Head of caudate nucleus (tissue), 42 donors: ENCODE measurements at places on chromosomes 6 and 20.

DNA sequence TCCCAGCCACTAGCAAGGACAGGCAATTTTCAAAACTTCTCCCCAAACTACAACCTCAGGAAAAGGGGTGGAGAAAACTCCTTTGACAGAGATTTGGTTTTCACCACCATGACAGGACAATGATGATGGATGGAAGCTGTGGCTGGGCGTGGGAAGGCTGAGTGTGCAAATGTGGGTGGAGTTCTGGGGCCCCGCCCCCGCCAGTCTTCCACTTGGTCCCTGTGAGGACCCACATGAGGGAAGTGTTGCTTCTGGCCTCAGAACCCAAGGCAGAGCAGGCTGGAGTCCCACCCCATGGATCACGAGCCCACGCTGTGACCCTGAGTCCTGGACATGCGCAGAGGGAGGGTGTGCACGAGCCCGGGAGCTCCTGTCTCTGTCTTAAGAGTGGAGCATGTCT is 21.5 kb upstream of the MRGBP start:
- no peak for DNase-seq

- peak; percentile 55 for DNase-seq
These were observed 72.8 kb downstream of the MDGA1 start for GRCh38 chr6:37624606-37625574.

DNA sequence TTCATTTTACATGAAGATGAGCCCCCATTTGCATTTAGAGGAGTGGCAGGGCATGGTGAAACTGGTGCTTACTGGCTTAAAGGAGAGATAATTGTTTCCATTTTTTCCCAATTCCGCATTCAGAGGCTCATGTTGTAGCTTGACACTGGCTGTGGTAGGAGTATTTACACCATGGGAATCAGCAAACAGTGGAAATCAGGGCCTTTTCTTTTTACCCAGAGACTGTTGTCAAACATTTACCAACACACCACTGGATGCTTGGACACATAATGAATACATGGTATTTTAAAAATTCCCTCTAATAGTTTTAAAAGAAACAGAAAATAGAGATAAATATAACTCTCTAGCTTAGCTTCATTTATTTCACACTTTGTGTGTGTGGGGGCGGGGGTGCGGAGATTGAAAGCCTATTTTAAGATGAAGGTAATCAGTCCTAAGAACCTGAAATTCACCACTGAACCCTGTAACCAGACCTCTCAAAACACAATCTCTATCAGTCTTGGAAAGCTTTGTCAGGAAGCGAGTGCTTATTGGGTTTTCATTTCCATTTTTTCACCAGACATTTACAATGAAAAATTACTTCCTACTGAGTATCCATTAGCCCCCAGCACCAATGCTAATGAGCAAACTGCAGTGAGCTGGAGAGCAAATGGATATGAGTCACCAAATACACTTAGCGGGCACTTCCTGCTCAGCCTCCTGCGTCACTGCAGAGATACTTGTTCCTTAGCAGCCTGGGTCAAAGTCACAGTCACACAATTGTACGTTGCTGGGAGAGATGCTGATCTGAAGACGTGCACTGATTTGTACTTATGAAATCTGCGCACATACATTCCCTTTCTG is 532.0 kb downstream of the BCKDHB start:
- no peak for DNase-seq

- no peak for DNase-seq
These were observed 142.7 kb upstream of the SLC35B3 start for GRCh38 chr6:8578006-8578405.

DNA sequence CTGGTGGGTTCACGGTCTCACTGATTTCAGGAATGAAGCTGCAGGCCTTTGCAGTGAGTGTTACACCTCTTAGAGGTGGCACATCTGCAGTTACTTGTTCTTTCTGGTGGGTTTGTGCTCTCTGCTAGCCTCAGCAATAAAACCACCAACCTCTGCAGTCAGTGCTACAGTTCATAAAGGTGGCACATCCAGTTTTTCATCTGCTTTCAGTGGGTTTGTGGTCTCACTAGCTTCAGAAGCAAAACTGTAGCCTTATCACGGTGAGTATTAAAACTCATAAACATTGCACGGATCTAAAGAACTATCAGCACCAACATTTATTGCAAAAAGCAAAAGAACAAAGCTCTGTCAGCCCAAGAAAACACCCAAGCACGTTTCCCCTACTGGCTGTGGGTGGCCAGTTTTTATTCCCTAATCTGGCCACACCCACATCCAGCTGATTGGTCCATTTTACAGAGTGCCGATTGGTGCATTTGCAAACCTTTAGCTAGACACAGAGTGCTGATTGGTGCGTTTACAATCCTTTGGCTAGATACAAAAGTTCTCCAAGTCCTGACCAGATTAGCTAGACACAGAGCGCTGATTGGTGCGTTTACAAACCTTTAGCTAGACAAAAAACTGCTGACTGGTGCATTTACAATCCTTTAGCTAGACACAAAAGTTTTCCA is 3.4 kb upstream of the TMEM14C start:
- DNase-seq, result no peak

DNA sequence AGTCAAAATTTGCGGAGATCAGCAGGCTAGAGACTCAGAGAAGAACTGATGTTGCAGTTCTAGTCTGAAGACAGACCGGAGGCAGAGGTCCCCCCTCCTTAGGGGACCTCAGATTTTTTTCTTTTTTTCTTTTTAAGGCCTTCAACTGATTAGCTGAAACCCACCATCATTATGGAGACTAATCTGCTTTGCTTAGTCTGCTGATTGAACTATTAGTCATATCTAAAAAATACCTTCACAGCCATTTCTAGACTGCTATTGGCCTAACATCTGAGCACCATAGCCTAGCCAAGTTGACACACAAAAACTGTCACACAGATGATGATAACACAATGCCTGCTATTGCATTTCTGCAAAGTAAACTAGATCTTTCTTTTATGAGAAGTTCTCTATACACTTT is 141.1 kb upstream of the TNFAIP3 start:
- no peak for DNase-seq

GRCh38 chr6:102197211-102197610 is 803.7 kb downstream of the GRIK2 start:
- no peak for DNase-seq

DNA sequence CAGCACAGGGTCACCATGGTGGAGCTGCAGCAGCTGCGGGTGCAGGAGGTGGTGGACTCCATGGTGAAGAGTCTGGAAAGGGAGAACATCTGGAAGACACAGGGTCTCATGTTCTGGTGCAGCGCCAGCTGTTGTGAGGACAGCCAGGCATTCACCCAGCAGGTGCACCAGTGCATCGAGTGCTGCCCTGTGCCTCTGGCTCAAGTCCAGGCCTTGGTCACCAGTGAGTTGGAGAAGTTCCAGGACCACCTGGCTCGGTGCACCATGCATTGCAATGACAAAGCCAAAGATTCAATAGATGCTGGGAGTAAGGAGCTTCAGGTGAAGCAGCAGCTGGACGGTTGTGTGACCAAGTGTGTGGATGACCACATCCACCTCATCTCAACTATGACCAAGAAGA is 22.9 kb upstream of the RIPK1 start:
- DNase-seq, result no peak

GRCh38 chr20:1838556-1839279 is 56.5 kb upstream of the SIRPA start:
- peak; percentile 59 for DNase-seq

- no peak for DNase-seq
These were observed 129.0 kb upstream of the THEMIS start for GRCh38 chr6:128029826-128030225.

DNA sequence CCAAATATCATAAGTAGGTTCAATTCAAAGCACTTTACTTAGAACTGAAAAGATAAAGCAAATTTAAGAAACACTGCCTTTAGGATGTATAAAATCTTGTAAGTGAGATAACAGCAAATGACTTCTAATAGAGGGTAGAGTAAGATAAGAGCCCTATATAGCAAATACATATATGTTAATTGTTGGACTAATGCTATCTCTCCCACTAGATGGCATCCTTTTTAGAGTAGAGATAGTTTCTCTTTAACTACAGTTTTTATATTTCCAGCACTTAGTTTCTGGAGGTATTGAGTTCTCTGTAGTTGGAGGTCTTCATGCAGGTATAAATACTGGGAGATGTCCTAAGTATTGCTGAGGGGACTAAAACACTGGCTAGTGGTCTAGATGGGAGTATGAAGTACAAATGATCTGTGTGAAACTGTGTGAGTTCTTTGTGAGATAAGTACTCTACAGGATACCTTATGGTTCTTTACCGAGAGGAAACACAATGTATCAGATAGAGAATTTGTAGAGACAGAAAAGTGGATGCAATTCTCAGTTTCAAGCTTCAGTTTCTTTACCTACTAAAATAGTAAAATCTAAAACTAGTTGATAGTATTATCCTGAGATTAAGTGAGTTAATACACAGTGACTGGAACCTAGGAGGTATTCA is 399.3 kb downstream of the KHDRBS2 start:
- no peak for DNase-seq

GRCh38 chr20:23079016-23079351 is 7.1 kb downstream of the CD93 start:
- no peak for DNase-seq

DNA sequence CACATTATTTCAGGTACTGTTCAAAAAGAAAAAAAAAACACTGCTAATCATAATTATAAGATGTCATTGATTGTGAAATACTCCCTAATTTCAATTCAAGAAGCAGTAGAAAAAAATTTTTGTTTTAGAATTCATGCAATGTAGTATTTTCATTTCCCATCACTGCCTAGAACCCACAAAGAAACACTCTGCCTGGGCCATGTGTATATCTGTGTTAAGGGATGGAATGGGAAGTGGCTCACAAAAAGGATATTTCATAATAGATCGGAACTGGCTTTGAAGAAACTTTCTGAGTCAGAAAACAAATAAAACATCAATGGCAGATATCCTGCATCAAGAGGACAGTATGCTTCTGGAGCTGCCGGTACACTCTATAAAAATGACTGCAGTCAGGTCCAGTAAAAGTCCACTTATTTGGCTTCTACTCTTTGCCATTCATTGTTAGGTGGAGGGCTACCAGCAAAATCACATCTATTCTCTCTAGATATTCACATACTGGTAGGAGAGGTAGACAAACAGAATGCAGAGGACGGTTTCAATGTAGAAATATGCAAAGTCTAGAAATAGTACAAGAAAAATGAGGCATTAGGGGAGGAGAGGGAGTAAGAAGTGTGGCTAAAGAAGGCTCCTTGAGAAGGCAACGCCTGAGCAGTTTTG is 135.0 kb upstream of the TNFAIP3 start:
- no peak for DNase-seq

- DNase-seq, result no peak
These were observed 20.0 kb downstream of the CDK19 start for GRCh38 chr6:110795271-110795670.

- DNase-seq, result no peak
These were observed 152.8 kb downstream of the TMEM200A start for GRCh38 chr6:130518588-130518987.

GRCh38 chr20:50172347-50173013 is 18.1 kb upstream of the CEBPB start:
- no peak for DNase-seq

DNA sequence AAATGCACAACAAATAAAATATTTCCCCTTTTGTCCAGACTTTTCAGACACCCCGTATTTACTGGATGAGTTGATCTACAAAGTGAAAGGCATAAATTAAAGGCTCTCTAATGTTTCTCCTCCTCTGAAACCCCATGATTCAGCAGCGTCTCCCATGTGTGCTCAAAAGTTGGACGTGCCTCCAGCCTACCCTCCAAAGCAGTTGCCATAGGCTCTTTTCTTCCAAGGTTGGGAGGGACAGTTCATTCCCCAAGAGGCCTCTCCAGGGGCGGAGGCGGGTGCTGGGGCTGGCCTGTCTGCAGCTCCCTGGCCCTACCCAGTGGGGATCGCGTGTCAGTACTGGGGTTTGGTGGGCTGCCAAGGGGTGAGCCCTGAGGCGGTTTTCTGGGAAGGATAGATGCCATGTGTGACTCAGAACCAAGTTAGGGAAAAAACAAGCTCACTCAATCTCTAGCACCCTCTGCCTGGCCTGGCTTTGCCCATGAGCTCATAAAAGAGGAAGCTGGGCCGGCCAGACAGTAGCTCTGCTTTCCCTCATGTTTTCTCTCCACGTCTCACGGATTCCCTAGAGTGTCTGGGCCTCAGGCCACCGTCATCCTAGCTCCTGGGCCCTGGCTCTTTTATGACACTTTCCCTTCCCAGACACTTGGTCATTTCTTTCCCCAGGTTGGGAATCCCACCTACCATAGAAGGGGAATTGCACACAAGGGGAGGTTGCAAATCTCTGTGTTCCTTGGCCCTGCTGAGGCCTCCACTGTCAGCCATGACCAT is 8.0 kb upstream of the IER3 start:
- peak; percentile 48 for DNase-seq

GRCh38 chr6:81138236-81138635 is 614.2 kb downstream of the TENT5A start:
- no peak for DNase-seq
